ENCODE measurements at places on chromosomes 7 and 10.

DNA sequence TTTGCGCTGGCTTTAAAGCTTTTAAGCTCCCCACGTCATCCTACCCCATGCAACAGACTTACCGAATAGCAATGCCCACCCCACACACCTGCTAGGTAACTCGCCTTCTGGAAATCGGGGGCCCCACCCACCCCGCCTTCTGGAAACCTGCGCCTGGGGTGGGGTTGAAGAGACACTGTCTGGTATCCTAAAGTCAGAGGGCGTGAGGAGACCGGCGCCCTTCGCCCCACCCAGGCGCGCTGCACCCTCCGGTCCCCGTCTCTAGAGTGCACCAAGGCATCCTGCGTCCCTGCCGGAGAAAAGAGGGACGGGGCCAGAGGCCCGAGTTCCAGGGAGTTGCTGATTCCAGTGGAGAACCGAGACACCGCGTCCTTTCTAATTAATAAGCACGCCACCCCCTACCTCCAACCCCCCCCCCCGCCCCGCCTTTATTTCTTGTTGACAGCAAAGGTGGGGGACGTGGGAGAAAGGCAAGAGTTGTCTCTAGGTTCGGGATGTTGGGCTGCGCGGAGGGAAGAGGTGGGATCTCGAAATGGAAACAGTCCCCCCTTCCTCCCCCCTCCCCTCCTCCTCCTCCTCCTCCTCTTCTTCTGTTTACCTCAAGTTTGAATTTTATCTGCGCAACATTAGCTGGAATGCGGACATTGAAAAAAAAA is 220.9 kb upstream of the MKLN1 start:
- DNase-seq = peak; percentile 51

DNA sequence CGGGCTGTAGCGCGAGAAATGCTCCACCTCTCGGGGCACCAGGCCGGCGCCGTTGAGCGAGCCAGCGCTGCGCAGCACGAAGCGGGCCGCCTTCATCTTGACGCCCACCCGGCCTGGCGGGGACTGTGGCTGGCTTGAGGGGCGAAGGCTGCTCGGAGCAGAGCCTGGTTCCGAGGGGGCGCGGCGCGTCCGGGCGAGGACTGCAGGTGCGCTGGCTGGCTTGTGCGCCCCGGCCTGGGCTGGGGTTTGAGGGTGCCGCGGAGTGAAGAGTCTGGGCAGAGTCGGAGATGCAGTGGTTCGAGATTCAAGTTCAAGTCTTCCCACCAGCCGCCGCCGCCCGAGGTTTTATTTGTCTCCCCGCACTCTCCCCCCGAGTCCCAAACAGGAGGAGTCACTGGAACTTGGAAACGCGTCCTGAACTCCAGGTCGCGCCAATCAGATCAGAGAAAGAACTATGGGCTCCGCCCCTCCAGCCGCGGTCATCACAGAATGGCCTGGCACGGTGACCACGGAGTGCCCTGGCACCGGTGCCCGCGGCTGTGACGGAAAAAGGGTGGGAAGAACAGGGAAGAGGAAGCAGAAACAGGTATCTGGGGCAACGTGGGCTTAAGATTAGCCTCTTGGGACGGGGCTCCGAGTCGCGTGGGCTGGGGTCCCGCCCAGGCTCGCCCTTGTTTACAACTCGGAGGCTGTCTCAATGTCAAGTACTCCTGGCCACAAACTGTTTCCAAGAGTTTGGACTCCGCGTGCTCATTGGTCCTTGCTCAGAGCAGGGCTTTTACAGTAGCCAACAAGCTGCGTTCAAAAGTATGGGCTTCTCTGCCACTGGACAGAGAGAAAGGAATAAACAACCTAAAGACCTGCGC is at the start of gene PDK4:
PDK4 (minus strand) TSS at position 319 of the 866 bp plus-strand sequence; CDS start at position 96, 223 bp downstream.
- no peak for DNase-seq

GRCh38 chr7:11668727-11669126 is 163.3 kb downstream of the THSD7A start:
- no peak for DNase-seq

DNA sequence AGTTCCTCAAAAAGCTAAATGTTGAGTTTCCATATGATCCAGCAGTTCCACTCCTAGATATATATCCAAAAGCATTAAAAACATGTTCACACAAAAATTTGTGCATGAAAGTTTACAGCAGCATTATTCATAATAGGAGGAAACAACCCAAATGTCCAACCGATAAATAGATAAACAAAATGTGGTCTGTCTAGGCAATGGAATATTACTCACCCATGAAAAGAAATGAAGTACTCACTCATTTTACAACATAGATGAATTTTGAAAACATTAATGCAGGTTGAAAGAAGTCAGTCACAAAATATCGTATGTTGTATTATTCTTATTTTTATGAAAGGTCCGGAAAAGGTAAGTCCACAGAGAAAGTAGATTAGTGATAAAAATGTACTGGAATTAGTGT is 34.0 kb downstream of the BMPR1A start:
- DNase-seq = no peak
